Activated CD8-positive, alpha-beta memory T cell treated with anti-CD3 and anti-CD28 coated beads for 1 hour (primary cell): ENCODE measurements at places on chromosomes 2 and 18.

DNA sequence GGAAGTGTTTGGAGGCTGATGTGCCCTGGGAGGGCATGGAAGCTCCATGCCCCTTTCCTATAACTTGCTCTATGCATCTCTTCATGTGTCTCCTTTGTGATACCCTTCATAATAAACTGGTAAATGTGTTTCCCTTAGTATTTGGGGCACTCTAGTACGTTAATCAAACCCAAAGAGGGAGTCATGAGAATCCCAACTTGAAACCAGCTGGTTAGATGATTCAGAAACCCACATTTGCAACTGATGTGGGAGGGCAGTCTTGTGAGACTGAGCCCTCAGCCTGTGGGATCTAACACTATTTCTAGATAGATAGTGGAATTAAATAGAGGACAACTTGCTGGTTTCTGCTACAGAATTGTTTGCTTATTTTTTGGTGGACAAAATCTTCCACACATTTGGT, 20.3 kb downstream of the ANKRD30B start:
- no peak for DNase-seq

- DNase-seq, result no peak
These were observed 256.6 kb downstream of the VAPA start for GRCh38 chr18:10170375-10170774.

DNA sequence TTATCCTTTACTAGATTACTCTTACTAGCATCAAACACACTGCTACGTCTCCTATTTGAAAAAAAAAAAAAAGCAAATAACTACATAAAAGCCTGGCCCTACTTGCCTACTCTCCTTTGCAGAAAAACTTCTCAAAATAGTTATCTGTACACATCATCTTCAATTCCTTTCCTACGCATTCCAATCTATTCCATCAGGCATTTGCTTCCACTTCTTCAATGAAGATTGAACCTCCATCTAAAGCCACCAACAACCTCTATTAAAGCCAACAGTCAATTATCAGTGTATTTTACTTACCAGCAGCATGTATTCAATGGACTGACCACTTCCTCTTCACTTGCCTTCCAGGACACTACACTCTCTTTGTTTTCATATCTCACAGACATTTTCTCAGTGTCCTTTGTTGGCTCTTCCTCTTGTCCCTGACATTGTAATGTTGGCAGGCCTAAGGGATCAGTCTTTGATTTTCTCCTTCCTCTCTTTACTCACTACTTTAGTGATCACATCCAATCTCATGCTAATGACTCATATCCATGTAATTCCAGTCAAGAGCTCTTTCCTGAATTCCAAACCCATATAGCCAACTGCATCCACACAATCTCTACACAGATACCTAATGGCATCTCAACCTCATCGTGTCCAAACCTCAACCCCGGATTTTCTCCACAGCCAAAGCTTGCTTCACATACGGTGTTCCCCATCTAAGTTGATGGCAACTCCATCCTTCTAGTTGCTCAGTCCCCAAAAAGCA, 131.3 kb downstream of the CCDC148 start:
- no peak for DNase-seq

- no peak for DNase-seq
These were observed 1.9 kb upstream of the ZFP36L2 start for GRCh38 chr2:43228321-43228751.

- DNase-seq, result no peak
These were observed 9.2 kb downstream of the SGPP2 start for GRCh38 chr2:222433332-222434173.

DNA sequence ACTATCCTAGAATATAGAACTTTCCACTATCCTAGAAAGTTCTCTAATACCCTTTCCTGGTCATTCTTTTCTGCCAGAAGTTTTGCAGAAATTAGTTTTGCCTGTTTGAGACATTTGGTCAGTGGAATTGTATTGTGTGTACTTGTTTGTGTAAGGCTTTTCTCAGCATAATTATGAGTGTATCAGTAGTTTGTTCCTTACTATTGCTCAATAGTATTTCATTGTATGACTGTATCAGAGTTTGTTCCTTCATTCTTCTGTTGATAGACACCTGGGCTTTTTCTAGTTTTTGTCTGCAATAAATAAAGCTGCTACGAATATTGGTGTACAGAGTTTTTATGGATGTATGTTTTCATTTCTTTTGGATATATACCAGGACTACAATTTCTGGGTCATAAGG, 27.2 kb downstream of the CCDC138 start:
- no peak for DNase-seq

DNA sequence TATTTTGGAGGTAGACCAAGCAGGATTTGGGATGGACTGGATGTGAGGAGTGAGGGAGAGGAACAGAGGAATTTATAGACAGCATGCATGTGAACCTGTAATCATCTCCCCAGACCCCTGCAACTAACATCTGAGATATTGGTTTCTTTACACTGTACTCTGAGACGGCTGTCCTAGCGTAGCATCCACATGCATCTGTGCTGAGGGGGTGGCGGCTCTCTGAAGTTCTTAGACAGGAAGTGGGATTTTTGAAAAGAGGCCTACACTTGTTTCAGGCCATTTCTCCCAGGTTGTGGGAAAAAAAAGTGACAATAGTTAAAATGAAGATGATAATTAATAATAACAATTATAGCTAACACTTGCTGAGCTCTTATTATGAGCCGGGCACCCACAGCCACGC, 150.2 kb upstream of the GATA6 start:
- DNase-seq, result no peak

DNA sequence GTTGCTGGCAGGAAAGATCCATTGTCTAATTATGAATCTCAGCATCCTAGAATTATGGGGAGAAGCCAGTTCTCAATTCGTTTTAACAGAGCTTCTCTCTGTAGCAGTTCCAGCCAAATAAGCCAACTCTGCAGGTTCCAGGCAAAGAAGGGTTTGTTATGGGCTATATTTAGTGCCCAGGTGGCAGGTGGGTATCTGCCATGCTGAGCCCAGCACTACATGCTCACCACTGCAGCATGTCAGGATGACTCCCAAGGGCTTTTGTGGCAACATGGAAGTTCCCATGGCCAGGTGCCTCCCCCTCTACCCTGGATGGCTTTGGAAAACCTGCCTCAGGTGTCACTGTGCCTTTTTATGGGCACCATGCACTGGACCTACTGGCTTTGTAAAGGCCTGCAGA, 137.7 kb upstream of the MSH6 start:
- DNase-seq, result no peak

DNA sequence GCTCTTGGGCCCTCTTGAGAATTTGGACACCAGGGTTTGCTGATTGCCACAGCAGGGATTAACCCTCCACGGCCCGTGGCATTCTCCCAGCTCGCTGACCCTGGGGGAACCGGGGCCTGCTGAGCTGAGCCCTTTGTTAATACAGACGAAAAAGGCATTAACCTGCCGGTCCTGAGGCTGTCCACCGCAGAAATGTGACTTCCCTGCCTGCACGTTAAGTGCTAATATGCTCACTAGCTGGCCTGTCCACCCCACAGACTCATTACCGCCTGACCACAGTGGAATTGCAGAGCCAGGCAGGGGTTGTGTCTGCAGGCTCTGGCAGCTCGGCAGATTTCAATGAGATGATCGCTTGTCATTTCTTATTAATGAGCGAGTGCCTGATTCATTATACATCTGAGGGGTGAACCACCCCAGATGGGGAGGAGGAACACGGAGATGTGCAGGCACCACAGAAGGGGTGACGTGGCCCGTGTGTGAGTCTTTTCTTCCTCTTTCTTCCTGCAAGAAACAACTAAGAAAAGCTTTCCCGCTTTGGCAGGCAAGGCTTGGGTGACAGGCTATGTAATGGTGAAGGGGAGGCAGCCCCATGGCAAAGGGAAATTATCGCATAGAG, 126.0 kb downstream of the GLI2 start:
- DNase-seq, result no peak
